ENCODE measurements at places on chromosomes 7 and 10. TPM values are rescaled to one million over a fixed set of nuclear protein-coding genes. Genes with fewer than 3 reads are reported as not detected.

The CACNA2D1 gene
- 3.5 TPM for polyA plus RNA-seq

The HMX3 gene
- not detected for polyA plus RNA-seq

The ATG9B gene
- polyA plus RNA-seq, result 0.19 TPM

The TUBGCP2 gene
- 93.3 TPM for polyA plus RNA-seq

The ADAM22 gene
- 2.2 TPM for polyA plus RNA-seq
